Adrenal gland (tissue), 19 donors: ENCODE measurements at places on chromosomes 16 and 17. TPM values are rescaled to one million over a fixed set of nuclear protein-coding genes. Genes with fewer than 3 reads are reported as not detected.

The VPS35L gene
- total RNA-seq: 63.9 TPM

The KRTAP3-1 gene
- not detected for total RNA-seq

The ITGB3 gene
- 3.7 TPM for total RNA-seq

The IL32 gene
- 24.3 TPM for total RNA-seq

- no peak for DNase-seq
These were observed 14.9 kb downstream of the TMEM114 start for GRCh38 chr16:8575399-8575798.

- DNase-seq: peak; percentile 80
These were observed 6.1 kb downstream of the SEC14L1 start for GRCh38 chr17:77146882-77147281.

GRCh38 chr17:6554871-6555330 is 1.5 kb downstream of the PITPNM3 start:
- DNase-seq: no peak

GRCh38 chr16:86455116-86455515 is 55.2 kb upstream of the FOXF1 start:
- DNase-seq: no peak

DNA sequence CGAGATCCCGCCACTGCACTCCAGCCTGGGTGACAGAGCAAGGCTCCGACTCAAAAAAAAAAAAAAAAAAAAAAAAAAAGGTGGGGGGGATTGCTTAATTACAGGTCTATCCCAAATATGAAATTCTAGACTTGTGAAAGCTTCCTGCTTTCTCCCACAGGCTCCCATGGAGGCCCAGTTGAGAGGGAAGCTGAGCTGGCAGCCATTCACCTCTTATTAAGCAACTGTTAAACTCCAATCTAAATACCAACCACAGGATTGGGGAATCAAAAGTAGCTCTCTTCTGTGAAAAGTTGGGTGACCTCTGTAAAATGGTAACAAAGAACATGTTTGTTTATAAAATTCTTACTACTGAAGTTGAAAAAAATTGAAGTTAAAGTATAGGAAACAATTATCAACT is 45.8 kb upstream of the STAC2 start:
- DNase-seq: no peak

- no peak for DNase-seq
These were observed 55.7 kb upstream of the MRTFB start for GRCh38 chr16:14015461-14015860.

- DNase-seq: no peak
These were observed 87.8 kb downstream of the SPAG9 start for GRCh38 chr17:51032850-51033249.

DNA sequence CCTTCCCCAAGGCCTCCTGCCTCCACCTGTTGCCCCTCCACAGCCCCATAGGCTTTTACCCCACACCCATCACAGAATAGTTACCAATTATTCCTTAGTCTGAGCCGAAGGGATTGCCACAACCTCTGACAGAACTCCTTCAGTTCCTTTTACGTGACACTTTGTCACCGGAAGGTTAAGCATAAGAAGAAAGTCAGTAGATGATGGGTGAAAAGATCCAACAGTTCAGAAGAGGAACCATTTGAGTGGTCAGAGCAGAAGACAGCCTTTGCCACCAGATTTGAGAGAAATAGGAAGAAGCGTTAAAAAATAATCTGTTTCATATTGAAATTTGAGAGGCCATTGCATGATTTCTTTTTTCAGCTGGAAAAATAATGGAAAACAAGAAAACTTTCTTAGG is 1.2 kb downstream of the SRR start:
- DNase-seq: no peak

GRCh38 chr16:13829697-13830299 is 90.2 kb upstream of the ERCC4 start:
- DNase-seq: no peak

DNA sequence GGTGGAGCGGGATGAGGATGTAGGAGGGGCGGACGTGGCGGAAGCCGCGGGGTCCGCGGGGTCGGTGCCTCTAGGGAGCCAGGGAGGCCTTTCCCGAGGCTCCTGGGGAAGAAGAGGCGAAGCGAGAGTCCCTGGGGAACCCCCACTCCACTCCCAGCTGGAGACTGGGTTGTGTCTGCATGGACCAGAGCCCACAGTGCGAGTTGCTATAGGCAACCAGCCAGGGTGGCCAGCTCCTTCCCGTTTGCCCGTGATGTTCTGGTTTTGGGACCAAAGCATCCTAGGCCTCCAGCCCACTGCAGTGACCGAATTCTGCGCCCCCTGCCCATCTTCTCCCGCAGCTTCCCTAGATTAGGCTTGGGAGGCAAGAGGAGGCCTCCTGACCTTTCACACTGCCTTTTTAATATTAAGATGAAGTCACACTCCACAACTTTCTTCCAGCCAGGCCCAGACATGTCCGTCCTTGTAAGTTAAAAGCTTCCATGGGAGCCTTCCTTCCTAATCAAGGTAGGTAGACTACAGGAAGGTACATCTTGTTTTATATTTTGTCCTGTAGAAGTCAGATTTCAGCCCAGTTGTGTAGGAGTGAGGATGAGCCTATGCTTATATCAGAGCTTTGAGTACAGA is 469 bp downstream of the AMZ2 start:
- DNase-seq: no peak

- DNase-seq: no peak
These were observed 59.9 kb downstream of the OR1D5 start for GRCh38 chr17:3003296-3004149.

- no peak for DNase-seq
These were observed 13.0 kb downstream of the VEZF1 start for GRCh38 chr17:57975044-57975443.
